Immature natural killer cell (primary cell): ENCODE measurements at places on chromosomes 7 and 10.

GRCh38 chr7:24754906-24755506 lies 2.3 kb downstream of the GSDME start:
- DNase-seq, result no peak

GRCh38 chr7:115352375-115352774 lies 430.5 kb downstream of the MDFIC start:
- DNase-seq, result no peak

GRCh38 chr7:66376264-66376945 lies 171.3 kb downstream of the TPST1 start:
- DNase-seq, result no peak

GRCh38 chr10:85458324-85458723 lies 908.3 kb downstream of the GRID1 start:
- DNase-seq, result no peak

DNA sequence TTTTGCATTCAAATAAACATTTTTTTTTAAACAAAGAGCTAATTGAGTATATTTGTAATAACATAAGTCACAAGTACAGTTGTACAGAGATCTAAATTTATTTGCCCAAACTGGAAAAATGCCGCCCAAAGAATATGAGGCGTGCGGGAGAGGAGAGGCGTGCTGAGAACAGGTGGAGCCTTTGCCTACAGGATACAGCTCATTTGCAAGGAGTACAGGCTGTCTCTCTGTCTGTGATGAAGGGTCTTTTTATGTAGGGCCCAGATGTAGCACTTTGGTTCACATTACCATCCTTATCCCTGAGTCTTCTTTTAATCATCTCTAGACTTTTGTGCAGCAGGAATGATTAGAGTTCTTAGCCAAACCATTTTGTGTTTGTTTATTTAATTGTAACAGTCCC lies 58.2 kb downstream of the POU6F2 start:
- no peak for DNase-seq

GRCh38 chr10:100647928-100648327 lies 97.5 kb upstream of the PAX2 start:
- no peak for DNase-seq

DNA sequence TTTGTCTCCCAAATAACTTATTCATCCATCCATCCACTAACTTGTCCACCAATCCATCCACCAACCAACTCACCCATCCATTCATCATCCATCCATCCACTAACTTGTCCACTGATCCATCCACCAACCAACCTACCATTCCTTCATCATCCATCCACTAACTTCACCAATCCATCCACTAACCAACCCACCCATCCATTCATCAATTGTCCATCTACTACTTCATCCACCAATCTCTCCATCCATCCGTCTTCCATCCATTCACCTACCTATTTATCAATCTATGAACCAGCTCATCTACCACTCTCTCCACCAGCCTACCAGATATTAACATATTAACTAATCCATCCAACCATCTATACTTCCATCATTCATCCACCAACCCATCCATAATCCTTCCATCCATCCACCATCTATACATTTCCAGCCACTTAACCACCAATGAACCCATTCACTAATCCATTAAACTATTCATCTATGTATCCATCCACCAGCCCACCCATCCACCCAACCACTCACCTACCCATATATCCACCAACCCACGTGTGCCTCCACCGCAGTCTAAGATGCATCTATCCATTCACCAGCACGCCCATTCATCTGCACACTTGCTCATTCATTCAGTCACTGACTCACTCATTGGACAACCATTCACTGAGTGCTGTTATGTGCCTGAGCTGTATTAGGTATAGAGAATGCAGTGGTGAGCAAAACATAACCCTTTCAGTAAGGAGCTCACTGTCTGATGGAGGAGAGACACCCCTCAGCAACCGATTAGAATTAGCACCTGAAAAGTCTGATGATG lies 19.8 kb upstream of the TBL2 start:
- no peak for DNase-seq

GRCh38 chr10:79021331-79021907 lies 47.3 kb upstream of the ZMIZ1 start:
- DNase-seq, result no peak

GRCh38 chr7:13641714-13642113 lies 347.8 kb downstream of the ETV1 start:
- DNase-seq, result no peak

GRCh38 chr7:132440151-132440550 lies 136.1 kb downstream of the PLXNA4 start:
- no peak for DNase-seq

GRCh38 chr10:19987931-19988330 lies 171.7 kb downstream of the PLXDC2 start:
- DNase-seq, result no peak

DNA sequence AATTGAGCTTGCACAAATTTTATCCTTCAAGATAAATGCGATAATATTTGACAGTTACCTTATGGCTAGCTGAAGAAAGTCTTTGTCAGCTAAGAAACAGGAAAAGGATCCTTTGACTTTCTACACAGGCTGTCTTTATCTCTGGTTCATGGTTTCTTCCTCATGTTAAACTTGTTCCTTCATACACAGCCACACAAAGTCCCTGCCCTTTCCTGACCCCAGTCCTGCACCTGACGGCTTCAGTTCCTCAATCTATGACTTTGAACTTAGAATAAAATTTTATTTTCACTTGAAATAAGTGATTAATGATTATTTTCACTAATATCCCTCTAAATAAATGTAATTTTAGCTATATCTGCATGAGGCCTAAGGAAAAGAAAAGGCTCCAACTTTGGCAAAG lies 77.8 kb upstream of the PRSS1 start:
- DNase-seq, result no peak

DNA sequence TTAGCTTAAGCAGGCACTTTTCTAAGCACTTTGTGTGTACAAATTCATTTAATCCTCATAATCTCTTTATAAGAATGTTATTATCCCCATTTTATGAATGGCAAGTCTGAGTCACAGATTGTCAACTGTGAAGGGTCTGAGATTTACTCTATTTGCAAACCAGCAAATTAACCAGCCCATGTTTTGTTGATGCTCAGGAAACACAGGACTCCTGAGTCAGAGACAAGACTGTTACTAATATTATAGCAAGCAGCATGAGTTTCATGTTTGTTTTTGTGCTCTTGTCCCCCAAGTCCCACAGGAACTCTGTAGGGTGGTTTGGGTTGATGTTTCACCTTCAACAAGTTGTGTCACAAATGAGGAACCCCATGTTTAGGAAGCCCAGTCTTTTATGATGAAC lies 182.0 kb upstream of the PPP1R3A start:
- DNase-seq, result no peak

DNA sequence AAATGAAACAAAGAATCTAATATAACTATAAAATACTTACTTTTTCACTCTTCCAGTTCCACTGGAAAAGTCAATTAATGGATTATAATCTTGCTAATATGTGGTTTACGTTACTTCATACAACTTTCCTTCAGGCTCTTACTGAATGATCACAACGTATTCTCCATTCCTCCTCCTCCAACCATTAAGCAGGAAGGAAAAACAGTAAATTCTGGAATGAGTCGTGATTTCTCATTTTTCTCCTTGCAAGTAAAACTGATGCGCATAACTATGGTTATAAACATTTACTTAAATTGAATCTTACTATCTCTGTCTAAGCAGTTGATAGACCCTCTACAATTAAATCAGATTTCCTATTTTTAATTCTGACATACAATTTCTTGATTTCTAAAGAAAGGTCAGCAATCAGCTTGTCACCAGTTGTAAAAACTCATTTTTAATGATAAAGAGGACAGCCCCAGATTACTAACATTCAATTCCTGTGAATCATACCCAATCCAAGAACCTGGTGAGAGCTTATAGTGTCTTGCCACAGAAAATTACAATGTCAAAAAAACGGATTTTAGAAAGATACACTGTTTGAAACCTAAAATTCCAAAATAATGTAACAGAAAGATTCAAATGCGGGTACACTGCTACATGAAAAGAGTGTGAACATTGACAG lies 64.3 kb downstream of the EZH2 start:
- no peak for DNase-seq

DNA sequence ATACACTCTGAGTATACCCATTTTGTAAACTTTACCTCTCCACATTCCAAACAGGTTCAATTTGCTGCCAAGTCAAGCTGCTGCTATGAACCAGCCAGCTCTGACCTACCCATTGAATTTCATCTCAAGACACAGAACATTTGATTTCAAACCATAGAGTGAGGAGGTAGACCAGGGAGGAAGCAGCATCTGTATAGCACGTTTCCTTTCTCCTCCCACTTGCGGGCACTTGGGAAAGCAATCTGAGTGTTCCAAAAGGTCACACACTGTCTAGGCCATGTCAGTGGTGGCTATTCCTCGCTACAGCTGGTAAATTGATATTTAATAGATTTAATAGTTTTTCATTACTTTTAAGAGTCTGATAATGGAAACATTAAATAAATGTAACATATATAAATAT lies 147.8 kb upstream of the EEPD1 start:
- no peak for DNase-seq

GRCh38 chr7:70812511-70812910 lies 319.4 kb upstream of the GALNT17 start:
- DNase-seq, result no peak

DNA sequence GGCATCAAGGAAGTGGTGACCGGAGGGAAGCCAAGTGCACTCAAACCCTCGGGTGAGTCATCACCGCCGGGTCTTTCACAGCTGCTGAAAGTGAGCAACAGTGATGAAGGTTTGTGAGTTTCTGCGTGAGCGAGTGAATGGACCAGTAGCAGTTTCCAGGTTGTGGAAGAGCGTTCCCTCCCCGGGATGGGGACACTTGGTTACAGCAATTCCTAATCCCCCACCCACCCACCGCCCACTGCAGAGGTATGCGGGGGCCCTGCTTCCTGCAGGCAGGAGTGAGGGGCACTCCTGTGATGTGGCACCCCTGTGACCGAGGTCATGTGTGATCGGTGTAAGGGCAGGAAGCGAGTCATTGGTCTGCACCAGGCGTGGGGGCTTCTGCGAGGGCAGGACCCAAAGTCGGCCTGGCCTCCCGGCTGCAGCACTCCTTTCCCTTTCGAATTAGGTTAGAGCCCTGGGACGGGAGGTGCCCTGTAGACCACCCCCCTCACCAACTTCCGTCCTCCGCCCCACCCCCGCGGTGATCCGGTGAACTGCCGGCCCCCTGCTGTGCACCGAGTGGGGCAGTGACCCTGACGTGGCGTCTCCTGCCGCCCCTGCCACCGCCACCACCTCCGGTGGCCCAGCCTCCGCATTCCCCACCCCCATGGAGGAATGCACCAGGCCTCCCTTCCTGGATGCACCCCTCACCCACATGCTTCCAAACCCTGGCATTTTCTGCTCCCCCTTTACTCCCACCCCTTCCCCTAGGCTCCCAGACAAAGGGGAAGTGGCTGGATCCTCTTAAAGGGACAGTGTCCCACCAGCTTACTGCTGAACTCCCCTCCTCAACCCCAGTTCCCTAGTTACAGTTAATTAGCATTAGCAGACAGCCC lies 10.9 kb downstream of the LIMK1 start:
- DNase-seq, result peak; percentile 91

GRCh38 chr7:71389976-71390375 lies 258.0 kb downstream of the GALNT17 start:
- no peak for DNase-seq

- DNase-seq, result no peak
These were observed 203.8 kb downstream of the CCDC3 start for GRCh38 chr10:12797471-12798262.

- DNase-seq, result no peak
These were observed 275.6 kb downstream of the SNX10 start for GRCh38 chr7:26567266-26567665.
